ENCODE measurements at places on chromosomes 16 and 17. TPM values are rescaled to one million over a fixed set of nuclear protein-coding genes. Genes with fewer than 3 reads are reported as not detected.

DNA sequence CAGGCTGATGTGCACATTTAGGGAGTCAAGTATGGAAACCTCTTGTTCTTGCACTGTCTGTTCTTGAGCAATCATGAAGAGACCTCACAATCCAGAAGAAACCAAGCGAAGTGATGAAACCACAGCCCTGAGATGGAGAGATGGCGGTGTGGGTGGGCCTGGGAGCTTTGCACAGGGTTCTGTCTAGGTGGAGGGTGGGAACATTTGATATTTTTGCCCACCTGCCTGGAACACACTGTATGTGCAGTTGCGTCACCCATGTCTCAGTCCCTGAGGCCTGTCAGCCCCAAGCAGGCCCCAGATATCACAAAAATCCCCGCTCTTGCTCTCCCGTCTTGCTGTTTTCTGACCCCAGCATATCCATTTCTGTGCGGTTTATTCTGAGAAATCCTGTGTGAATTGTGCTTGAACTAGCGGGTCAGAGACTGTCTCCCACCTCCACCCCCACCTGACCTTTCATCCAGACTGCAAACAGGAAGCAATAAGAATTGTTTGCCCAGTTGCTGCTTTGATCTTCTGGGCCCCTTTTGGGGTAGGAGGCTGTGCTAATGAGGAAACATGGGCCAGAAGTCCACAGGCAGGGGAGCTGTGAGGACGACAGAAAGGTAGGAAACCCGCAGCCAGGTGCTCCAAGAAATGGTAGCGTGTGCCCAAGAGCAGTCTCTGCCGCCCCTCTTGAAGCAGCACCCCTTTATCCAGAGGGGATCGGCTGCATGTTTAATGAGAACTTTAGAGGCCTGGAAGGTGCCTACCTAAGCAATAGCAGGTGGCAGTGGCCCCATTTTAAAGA lies 183.8 kb downstream of the CCDC182 start:
- no peak for DNase-seq

KRT17 gene
- not detected for total RNA-seq

SHCBP1 gene
- 0.92 TPM for total RNA-seq

DNA sequence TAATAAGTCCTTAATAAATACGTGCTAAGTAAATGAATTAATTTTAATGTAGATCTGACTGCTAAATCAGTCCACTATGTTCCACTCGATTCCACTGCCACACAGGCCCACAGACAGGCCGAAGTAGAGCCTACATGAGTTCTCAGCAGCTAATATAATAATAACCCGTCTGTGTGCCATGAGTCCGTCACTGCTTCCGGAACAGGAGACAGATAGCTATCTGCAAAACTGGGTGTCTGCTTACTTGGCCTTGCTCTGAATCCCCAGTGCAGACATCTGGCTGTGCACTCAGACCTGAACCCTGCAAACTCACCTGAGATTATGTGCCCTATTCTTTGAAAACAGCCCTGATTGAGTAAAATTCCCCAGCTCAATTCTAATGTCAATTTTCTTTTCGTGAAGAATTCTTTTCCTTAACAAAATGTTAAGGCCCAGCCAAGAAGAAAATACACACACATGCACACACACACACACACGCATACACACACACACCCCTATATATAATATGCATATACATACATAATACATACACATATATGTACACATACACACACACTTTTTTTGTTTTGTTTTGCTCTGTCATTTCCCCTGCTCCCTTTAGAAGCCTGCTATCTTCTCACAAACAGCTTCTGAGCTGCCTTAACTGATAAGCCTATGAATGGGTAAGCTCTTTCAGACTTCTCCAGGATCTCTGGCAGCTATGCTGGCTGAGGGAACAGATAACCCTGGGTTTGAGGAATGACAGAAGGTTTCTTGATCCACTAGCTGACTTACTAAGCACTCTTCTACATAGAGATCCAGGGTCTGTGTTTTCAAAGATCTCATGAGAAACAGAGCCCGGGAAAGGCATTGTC lies 39.8 kb upstream of the TOM1L1 start:
- DNase-seq: no peak

UTS2R gene
- not detected for total RNA-seq

Measured in mucosa of gallbladder (tissue), 1 donor.